ENCODE measurements at places on chromosomes 11 and 22.

DNA sequence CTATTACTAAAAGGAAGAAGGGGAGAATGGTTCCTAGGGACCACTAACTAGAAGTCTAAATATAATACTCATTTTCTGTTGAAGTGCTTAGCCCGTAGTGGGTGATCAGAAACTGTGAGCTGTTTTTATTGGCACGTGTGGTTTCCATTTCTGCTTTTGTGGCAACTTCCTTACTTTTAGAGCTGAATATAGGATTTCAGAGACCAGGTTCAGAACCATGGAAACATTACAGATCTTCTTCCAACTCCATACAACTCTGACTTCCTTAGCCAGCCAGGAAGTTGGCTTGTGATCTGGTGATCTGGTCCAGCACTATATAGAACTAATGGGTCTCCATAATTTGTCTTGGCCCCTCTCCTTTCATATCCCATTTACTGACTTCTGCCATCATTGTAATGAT is 2.6 kb upstream of the ME3 start:
- peaks cover 15% of the 10 kb centered on the region for H3K4me1 ChIP-seq
- no peak overlapping the region for H3K27ac ChIP-seq
- no peaks in the 10 kb centered on the region for H3K36me3 ChIP-seq
- no peak for DNase-seq
- H3K27me3 ChIP-seq: peaks cover 48% of the 10 kb centered on the region

DNA sequence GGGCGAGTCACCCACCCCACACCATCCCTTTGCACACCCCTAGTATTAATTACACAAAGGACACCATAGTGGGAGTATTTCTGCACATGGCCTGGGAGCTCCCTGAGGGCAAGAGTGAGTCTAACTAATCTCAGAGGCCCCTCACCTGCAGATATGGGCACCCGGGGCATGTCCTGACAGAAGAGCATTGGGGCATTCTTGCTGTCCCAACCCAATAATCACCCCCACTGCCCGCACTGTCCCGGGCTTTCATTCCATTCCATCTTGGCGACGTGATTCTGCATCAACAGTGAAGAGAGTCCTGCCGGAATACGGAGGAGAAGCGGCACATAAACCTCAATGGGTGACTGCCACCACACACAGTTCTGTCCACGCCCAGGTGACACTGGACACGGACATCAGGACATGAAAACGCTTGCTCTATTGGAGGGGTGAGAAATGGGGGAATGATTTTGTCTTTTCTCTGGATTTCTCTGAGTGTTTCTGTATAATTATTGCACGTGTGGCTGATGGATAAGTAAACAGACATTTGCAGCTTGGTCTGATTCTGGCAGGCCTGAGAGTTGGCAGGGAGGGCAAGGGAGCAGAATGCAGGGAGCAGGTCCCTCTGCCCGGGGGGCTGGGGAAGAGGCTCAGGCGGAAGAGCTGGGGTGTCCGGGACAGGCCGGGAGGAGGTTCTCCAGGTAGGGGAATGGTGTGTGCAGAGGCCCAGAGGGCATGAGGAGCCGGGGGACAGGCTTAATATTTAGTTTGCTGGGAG is 38.2 kb downstream of the SCUBE1 start:
- H3K4me3 ChIP-seq: no peak overlapping the region
- no peak overlapping the region for H3K27ac ChIP-seq
- DNase-seq: no peak
- H3K27me3 ChIP-seq: no peaks in the 10 kb centered on the region

DNA sequence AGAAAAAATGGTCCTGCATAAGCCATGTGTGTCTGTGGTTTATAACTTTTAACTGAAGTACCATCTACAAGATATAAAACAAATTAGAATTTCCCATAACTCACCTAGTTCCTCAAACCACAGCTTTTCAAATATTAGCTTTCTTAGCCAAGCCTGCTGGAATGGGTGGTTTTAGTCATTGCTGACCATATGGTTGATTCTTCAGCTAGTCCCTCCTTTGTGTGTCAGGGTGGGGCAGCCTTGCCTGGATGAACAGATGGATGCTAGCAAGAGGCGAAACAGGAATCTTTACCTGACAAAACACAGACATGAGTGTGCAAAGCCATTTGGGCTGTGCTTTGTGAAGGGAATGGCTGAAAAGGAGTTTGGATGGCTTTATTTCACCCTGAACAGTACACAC is 6.9 kb upstream of the B3GNT6 start:
- H3K4me1 ChIP-seq: no peaks in the 10 kb centered on the region
- no peaks in the 10 kb centered on the region for H3K36me3 ChIP-seq
- DNase-seq: no peak

GRCh38 chr11:134821422-134821821 is 409.4 kb upstream of the B3GAT1 start:
- no peaks in the 10 kb centered on the region for H3K36me3 ChIP-seq
- H3K27ac ChIP-seq: no peak overlapping the region
- DNase-seq: no peak
- peaks cover 9% of the 10 kb centered on the region for H3K4me1 ChIP-seq
- no peak overlapping the region for H3K4me3 ChIP-seq

DNA sequence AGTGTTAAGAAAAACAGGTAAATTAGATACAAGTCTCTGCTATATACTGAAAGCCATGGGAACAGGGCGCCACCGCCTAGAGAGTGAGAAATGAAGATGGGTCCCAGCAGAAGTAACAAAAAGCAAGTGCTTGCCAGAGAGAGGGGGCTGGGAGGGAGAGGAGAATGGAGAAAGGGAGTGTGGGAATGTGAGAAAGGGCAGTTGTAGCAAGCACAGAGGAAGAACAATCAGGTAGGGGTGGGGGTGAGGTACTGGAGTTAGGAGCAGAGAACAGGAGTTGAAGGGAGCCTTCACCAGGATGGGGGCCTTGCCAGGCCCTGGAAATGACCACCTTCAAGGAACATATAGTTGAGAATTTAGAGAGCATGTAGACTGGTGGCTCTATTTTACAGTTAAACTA is 66.8 kb downstream of the TCF20 start:
- no peaks in the 10 kb centered on the region for H3K27me3 ChIP-seq
- H3K4me1 ChIP-seq: no peaks in the 10 kb centered on the region
- peak overlapping the region; percentile 3 for H3K27ac ChIP-seq
- DNase-seq: no peak
- H3K4me3 ChIP-seq: no peak overlapping the region

DNA sequence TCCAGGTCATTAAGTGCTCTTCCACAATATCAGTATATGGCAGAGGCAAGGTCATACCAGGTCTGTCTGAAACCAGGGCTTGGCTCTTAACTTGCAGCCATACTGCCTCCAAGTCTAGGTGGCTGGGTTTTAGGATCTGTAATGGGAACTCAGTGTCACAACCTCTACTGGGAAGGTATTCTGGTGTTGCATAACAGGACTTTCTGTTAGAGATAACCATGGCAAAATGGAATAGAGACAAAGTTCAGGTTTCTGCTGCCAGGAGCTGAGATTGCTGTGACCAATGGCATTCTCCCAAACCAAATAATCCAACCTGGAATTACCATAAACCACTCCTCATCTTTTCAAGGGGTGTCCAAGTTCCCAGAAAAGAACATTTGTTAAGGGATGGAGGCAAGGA is 6.8 kb upstream of the SAA1 start:
- no peaks in the 10 kb centered on the region for H3K4me1 ChIP-seq
- H3K4me3 ChIP-seq: no peak overlapping the region
- H3K27ac ChIP-seq: no peak overlapping the region
- no peaks in the 10 kb centered on the region for H3K27me3 ChIP-seq
- no peaks in the 10 kb centered on the region for H3K36me3 ChIP-seq
- DNase-seq: no peak

DNA sequence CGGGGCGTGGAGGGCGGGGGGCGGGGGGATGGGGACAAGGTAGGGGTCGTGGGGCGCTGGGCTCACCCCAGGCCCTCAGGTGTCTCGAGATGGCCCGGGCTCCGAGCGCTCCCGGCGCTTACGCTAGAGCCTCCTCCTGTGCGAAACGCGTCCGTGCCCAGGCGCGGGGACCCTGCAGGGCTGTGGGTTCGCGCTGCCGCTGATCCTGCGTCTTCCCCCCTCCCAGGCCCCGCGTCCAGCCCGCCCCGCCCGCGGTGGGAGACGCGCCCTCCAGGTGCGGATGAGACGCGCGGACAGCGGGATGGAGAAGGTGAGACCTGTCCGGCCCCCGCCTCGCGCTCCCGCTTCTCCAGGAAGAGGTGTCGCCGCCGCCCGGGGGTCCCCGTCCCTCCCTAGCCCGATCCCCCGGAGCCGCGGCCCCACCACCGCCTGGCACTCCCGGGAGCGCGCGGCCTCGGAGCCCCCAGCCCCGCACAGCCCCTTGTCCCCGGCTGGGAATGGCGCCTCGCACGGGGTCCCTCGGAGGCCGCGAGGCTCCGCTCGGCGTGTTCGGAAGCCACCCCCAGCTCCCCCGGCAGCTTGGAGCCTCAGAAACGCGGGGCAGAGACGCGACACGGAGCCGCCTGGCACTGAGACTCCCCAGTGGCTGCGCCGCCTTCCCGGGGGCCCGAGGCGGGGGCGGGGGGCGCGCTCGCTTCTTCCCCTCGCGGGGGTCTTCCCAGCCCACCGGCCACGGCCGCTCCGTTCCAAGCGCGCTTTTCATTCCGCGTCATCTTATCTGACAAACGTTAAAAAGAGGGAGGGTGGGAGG is 27.6 kb upstream of the TOLLIP start:
- H3K4me3 ChIP-seq: no peak overlapping the region
- H3K36me3 ChIP-seq: no peaks in the 10 kb centered on the region
- H3K4me1 ChIP-seq: peaks cover 13% of the 10 kb centered on the region
- H3K27ac ChIP-seq: no peak overlapping the region

GRCh38 chr11:119120639-119121007 is 757 bp upstream of the HINFP start:
- peak overlapping the region; percentile 89 for H3K4me3 ChIP-seq
- peaks cover 22% of the 10 kb centered on the region for H3K4me1 ChIP-seq
- no peak for DNase-seq
- H3K27ac ChIP-seq: peak overlapping the region; percentile 86
- peaks cover 12% of the 10 kb centered on the region for H3K36me3 ChIP-seq
- H3K27me3 ChIP-seq: no peaks in the 10 kb centered on the region

- H3K27ac ChIP-seq: no peak overlapping the region
- DNase-seq: no peak
- no peak overlapping the region for H3K4me3 ChIP-seq
- peaks cover 12% of the 10 kb centered on the region for H3K4me1 ChIP-seq
- H3K27me3 ChIP-seq: peaks cover 2% of the 10 kb centered on the region
Measured at GRCh38 chr11:45650166-45651095, 15.0 kb downstream of the CHST1 start.

DNA sequence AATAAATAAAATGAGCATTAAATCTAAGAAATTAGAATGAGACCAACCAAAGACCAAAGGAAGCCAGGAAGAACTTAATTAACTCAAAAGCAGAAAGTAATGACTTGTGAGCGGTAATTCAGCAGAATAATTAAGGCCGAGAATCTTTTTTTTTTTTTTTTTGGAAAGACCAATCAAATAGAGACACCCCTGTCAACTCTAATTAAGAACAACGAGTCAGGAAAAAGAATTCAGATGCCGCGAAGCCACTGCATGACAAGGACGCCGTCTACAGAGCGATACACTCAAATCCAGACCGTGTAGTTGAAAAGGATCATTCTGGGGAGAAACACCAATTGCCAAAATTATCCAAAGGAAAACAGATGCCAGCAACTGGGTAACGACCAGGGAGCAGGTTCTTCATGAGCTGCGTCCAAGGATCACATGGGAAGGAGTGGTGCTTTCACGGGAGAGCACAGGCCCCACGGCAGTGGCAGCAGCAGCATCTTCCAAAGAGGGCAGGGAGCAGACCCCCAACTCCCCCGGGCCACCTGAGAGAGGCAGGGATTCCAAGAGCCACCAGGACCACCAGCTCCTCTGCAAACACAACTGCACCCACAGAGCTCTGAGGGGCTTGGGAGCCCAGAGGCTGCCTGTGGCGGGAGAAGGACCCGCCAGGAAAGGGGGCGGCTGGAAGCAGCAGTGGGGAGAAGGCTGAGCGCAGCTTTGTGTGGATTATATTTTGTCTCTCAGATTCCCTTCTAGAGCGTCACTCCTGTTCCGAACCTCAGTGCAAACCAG is 469.8 kb downstream of the BRD1 start:
- no peak overlapping the region for H3K27ac ChIP-seq
- H3K27me3 ChIP-seq: peaks cover 22% of the 10 kb centered on the region
- DNase-seq: no peak
- peaks cover 12% of the 10 kb centered on the region for H3K4me1 ChIP-seq
- no peak overlapping the region for H3K4me3 ChIP-seq
- no peaks in the 10 kb centered on the region for H3K36me3 ChIP-seq

DNA sequence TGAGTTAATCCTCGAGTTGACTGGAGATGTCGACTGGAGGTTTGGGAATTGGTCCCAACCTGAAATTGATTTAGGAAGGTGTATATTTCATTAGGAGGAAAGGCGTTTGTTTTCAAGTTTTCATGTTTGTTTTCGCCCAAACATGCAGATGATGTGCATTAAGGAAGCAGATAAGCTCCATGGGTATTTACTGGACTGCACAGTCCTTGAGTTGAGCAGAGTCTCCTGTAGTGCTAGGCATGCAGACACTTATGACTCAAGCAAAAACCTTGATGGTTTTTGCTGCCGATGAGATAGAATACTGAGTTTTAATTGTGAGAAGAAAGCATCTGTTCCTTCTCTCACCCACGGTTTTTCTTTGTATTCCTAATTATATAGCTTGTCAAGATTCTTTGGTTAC is 27.9 kb downstream of the CABIN1 start:
- H3K4me1 ChIP-seq: no peaks in the 10 kb centered on the region
- H3K27me3 ChIP-seq: no peaks in the 10 kb centered on the region
- no peak for DNase-seq
- peaks cover 37% of the 10 kb centered on the region for H3K36me3 ChIP-seq
- no peak overlapping the region for H3K27ac ChIP-seq
- H3K4me3 ChIP-seq: no peak overlapping the region

- no peak overlapping the region for H3K4me3 ChIP-seq
- no peak for DNase-seq
- H3K36me3 ChIP-seq: no peaks in the 10 kb centered on the region
- H3K4me1 ChIP-seq: peaks cover 13% of the 10 kb centered on the region
- H3K27me3 ChIP-seq: no peaks in the 10 kb centered on the region
- no peak overlapping the region for H3K27ac ChIP-seq
Measured at GRCh38 chr11:11171854-11172253, 181.2 kb downstream of the CSNK2A3 start.

GRCh38 chr11:63769042-63769713 is 603 bp upstream of the ZFTA start:
- H3K27ac ChIP-seq: no peak overlapping the region
- no peaks in the 10 kb centered on the region for H3K36me3 ChIP-seq
- H3K27me3 ChIP-seq: peaks cover 2% of the 10 kb centered on the region

GRCh38 chr11:81070948-81071347 is 1630.1 kb upstream of the TENM4 start:
- H3K27ac ChIP-seq: no peak overlapping the region
- DNase-seq: no peak
- no peaks in the 10 kb centered on the region for H3K27me3 ChIP-seq
- no peaks in the 10 kb centered on the region for H3K36me3 ChIP-seq

GRCh38 chr11:117097389-117098268 is 599 bp downstream of the SIK3 start:
- H3K36me3 ChIP-seq: no peaks in the 10 kb centered on the region
- DNase-seq: peak; percentile 38
- peak overlapping the region; percentile 88 for H3K4me3 ChIP-seq
- H3K4me1 ChIP-seq: peaks cover 50% of the 10 kb centered on the region

Measured in mesothelial cell of epicardium (in vitro differentiated cells).